ENCODE measurements at places on chromosomes 11 and 22.
A peak's percentile ranks its signal among the peaks of the same experiment; 100 is the strongest.

GRCh38 chr11:36126678-36127077 lies 162.5 kb downstream of the COMMD9 start:
- DNase-seq: no peak

DNA sequence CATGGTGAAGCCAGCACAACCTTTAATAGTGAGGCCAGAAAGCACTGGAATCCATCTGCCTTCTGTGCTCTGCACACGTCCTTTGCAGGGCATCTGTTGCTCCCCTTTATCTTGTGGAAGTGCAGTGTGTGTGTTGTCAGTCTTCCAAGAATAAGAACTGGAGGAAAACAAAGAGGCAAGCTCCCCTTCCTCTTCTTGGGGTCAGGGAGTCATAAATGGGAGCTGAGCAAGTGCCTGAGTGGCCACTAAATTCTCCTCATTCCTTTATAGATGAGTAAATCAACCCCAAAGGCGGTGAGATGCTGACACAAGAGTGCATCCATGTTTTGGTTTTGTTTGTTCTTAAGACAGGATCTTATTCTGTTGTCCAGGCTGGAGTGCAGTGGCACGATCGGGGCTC lies 38.3 kb downstream of the WT1 start:
- no peak for DNase-seq

- DNase-seq: no peak
Observed at GRCh38 chr11:12669930-12670329, 4.3 kb upstream of the TEAD1 start.

GRCh38 chr11:18987454-18988231 lies 48.4 kb upstream of the MRGPRX1 start:
- DNase-seq: no peak

GRCh38 chr11:84316866-84317555 lies 1030.8 kb upstream of the CCDC90B start:
- DNase-seq: no peak

GRCh38 chr11:115606498-115607220 lies 102.4 kb upstream of the CADM1 start:
- no peak for DNase-seq

DNA sequence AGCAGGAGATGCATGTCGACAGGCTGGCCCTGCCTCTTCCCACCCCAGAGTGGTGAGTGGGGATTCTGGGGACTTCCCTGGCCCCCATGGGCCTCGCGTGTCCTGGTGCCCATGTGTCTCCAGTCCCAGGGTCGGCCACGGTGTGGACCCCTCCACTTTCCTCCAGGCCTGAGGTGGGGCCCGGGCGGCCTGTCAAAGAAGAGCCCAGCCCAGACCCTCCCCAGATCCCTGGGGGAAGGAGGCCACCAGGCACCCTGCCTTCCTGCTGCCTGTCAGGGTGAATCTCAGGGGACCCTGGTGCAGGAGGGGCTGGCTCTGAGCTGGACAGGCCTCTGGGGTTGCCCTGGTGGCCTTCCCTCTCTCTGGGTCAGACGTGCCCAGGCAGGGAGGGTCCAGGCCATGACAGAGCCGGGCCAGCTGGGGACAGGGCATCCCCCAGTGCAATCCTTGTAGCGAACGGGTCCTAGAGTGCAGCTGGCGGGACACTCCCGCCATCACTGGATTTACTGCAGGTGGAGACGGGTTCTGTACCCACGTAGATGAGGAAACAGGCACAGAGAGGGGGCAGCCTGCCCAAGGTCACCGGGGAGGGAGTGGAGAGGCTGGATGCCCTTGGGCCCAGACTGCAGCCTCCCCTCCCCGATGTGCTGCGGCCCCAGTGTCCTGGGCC lies 13.5 kb upstream of the MUC6 start:
- DNase-seq: no peak

GRCh38 chr11:86931548-86932258 lies 23.5 kb downstream of the FZD4 start:
- no peak for DNase-seq

DNA sequence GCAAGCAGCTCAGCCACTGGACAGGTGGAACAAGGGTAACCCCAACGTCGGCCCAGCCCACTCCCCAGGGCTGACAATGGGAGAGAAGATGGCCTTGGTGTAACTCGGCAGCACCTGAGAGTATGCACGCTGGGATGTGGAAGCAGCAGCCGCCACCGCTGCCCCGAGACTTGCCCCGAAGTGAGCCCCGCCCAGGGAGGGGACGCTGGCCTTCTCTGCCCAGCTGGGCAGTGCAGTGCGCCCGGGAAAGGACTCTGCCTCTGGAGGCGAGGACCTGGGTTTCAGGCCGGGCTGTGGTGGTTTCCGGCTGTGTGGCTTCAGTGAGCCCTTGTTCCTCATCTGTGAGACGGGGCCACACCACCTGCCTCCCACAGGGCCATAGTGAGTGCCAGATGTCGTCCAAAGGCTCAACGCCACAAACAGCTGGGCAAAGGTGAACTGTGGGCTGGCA lies 8.6 kb upstream of the POLDIP3 start:
- DNase-seq: no peak

GRCh38 chr22:30198152-30198825 lies 48.3 kb downstream of the LIF start:
- DNase-seq: no peak

DNA sequence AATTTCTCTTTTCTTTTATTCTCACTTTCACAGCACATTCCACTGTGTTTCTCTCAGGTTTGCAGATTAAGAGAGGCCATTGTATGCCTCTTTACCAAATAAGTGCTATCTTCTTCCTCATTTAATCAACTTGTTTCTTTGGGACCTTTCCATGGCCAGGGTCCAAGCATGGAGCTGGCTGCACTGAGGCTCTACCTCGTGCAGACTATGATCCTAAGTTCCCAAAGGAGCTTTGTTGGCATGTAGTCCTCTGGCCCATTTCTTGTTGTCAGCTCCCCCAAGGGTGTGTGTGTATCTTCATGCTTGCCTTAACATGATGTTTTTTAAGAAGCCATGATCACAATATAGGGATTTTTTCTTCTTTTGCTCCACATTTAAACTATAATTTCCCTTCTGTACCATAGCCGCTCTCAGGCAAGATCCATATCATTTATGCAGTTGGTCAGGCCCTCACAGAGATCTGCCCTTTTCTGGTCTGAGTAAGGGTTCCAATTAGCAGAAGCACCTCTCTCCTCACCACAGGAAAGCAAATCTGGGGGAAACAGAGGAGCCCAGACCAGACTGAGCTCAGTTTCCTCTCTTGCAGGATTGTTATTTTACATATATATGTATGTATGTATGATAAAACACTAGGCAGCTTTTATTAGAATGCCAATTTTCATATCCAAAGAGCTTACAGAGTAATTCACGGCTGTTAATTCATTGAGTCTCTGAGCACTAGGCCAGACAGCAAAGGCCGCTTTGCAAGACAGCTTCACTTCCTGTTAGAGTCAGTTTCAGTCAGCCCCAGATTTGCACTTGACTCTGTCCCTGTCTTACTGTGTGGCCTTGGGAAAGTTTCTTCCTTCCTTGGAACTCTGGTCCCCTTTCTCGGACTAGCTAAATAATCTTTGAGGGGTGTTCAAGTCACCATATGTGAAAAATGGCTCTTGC lies 34.3 kb downstream of the CYB5R2 start:
- DNase-seq: no peak

DNA sequence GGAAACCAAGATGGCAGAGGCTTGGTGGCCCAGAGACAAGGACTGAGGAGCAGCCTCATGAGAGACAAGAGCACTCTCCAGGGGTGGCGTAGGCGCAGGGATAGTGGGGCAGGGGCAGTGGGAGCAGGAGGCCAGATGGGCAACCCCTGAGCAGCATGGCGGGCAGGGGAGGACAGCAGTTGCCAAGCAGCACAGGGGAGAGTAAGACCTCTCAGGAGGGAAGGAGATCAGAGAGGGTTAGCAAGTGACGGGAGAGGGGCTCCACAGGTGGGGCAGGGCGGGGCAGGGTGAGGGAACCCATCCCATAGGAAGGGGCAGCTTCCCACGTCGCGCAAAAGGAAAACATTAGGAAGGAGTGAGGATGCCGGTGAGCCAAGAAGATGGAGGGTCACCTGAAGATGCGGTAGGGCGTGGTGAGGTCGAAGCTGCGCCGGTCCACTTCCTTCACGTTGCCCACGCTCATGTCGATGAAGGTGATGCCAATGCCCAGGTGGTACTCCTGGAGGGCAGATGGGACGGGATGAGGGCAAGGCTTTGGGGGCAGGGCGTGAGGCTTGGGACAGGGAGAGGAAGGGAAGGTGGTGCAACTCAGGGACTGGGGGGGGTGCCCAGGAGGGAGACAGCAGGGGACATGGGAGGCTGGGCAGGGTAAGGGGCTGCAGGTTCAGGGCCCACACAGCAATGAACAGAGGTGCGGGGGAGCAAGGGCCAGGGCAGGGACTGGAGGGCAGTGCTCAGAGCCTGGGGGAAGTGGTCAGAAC lies 35.4 kb upstream of the PDE2A start:
- no peak for DNase-seq

DNA sequence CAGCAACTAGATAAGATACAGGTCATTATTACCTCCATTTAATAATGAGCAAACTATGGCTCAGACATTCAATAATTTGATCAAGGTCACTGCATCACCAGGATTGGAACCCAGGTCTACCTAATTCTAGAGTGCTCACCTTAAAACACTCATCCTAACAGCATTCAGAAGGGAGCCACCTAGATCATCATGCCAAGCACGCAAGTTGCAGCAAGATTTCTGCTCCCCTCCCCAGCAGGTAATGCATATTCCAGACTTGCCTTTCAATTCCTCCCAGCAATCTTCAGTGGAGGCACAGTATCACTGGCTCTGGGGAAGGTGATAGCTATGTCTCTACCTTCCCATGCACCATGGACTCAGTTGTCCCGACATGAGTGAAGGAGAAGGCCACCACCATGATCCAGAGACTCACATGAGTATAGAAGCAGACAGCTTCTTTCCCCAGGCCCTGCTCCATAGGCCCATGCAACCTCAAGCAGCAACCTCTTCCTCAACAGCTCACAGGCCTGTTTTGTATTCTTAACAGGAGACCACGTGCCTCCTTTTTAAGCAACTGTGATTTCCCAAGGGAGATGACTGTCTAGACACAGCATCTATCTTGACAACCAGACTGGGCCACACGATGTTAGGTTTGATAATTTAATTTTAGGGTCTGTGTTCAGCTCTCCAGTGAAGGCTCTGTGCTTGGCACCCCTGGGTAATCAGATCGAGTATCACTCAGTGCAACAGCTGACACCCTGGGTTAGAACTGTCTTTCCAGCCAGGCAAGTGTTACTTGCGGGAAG lies 36.4 kb downstream of the RAB30 start:
- DNase-seq: no peak

- no peak for DNase-seq
Observed at GRCh38 chr22:39212721-39213376, 31.9 kb downstream of the PDGFB start.

DNA sequence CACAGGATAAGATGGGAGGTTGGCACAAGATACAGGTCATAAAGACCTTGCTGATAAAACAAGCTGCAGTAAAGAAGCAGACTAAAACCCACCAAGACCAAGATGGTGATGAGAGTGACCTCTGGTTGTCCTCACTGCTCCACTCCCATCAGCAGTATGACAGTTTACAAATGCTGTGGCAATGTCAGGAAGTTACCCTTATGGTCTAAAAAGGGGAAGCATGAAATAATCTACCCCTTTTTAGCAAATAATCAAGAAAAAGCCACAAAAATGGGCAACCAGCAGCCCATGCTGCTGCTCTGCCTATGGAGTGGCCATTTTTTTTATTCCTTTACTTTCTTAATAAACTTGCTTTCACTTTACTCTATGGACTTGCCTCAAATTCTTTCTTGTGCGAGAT lies 8.7 kb upstream of the PIWIL4 start:
- no peak for DNase-seq

DNA sequence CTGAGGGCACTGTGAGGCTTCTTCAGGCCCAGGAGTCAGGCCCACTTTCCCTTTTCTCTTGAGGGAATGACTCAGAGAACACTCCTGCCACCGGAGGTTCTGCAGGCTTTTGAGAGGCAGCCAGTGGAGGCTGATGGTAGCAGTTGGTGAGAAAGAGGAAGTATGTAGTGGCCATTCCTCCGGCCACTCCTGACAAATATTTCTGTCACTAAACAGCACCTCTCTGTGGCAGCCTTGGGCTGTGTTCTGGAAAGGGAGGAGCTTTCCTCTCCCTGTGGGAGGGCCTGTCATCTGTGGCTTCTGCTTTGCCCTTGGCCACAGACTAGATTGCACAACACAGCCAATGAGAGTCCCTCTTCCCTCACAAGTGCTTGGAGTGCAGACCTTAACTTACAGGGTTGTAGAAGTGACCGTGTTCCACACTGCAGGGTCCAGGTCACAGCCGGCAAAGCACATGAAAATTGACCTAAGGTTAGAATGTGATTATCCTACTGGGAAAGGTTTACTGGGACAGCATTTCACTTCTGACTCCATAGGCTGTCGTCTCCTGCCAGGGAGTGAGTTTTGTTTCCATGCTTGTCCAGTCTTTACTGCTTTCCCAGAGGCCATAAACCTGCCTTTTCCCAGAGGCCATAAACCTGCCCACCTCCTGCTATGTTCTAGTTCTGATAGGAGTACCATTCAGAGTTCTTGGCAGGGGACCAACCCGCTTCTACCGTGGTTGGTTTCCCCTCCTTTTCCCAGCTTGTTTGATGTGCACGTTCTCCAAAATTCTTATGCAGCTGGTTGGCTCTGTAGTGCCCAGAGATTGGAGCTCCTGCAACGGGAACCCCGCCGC lies 33.3 kb downstream of the MARK2 start:
- DNase-seq: peak; percentile 94

DNA sequence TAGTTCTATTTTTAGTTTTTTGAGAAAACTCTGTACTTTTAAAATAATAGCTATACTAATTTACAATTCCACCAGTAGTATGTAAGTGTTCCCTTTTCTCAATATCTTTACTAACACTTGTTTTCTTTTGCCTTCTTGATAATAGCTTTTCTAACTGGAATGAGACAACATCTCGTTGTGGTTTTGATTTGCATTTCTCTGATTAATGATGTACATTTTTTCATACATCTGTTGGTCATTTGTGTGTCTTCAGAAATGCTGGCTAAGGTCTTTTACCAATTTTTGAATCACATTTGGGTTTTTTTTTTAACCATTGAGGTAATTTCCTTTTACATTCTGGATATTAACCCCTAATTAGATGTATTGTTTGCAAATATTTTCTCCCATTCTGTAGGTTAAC lies 258.9 kb downstream of the DYNC2H1 start:
- DNase-seq: no peak

DNA sequence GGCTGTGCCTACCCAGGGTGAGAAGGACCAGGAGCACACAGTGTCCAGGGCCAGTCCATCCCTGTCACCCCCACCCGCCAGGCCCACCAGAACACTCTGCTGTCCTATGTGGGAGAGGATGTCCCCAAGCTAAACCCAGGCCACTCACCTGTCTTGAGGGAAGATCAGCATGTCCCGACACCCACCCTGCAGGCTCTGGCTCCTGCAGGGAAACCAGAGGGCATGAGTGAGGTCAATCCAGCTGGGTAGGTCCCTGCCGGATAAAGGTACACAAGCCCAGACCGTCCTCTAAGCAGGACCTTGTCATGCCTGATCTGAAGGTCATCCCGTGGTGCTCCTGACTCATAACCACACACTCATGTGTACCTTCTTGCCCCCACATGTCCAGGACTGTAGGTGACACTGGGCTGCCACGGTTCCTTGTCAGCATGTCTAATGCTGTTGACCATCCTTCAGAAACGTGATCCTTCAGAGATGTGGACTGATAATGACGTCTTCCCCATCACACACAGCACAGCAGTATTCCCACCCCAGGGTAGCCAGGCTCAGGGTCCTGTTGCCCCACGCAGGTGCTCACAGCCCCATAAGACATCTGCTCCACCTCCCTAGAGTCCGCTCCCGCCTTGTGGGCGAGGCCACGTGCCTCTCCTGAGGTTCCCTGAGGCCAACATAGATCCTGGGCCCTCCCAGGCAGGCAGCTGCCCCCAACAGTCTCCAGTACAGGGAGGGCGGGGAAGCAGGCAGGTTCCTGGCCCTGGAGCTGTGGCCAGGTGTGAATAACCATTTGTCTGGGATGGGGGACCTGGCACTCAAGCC lies 6.1 kb downstream of the ARVCF start:
- no peak for DNase-seq

- DNase-seq: no peak
Observed at GRCh38 chr11:45803971-45804760, 783 bp upstream of the SLC35C1 start.
